ENCODE measurements at places on chromosomes 6 and 20.
A peak's percentile ranks its signal among the peaks of the same experiment; 100 is the strongest.

GRCh38 chr6:133314947-133315346, 73.8 kb downstream of the EYA4 start:
- DNase-seq = no peak

GRCh38 chr6:20866036-20866435, 331.8 kb downstream of the CDKAL1 start:
- DNase-seq = no peak

- no peak for DNase-seq
Measured at GRCh38 chr20:35737865-35738333, 4.2 kb downstream of the RBM39 start.

- no peak for DNase-seq
Measured at GRCh38 chr20:48586730-48587129, 241.1 kb downstream of the PREX1 start.

GRCh38 chr6:157867155-157867559, 44.1 kb downstream of the SNX9 start:
- DNase-seq = peak; percentile 27

DNA sequence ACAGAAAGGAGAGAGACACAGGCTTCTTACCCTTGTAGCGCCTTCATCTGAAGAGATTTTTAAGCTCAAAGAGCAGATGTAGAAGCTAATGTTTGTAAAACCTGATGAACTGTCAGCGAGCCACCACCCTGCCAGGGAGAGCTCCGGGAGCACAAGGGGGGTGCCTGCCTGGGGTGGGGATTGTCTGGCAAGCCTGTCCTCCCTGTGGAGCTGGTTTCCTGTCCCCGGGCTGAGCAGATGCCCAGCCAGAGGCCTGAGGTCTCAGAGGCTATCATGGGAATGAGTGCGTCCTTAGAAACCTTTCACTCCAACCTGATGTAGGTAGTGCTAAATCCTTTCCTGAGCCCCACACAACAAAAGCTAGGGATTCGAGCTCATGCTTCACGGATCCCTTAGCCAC, 41.9 kb upstream of the NR2E1 start:
- no peak for DNase-seq

DNA sequence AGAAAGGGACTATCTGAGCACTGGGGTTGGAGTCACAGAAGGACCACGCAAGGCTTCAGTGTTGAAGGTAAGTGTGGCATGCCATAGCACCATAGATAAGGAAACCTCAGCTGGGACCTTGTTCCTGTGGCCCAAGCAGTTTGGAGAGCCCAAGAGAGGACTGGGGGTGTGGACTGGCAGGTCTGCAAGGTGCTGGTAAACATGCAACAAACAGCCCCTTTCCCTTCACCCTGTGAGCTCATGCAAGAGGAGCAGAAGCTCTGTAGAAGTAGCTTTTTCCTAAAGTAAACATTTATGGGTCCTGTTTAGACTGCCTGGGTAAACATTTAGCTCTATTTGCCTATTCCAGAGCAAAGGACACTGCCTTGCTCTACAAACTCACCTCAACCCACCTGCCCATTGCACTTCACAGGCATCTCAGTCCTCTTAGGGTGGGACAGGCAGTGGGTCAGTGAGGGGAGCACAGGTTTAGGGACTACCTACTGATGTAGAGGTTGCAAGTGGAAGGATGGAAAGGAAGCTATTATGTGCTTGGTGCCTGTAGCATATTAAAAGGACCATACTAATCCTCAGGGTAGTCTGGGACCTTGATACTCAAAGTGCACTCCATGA, 12.0 kb downstream of the ZSCAN31 start:
- DNase-seq = no peak

GRCh38 chr6:111263837-111264236, 176.5 kb downstream of the SLC16A10 start:
- no peak for DNase-seq

- no peak for DNase-seq
Measured at GRCh38 chr6:144714021-144714712, 429.0 kb downstream of the UTRN start.

GRCh38 chr20:56974499-56975250, 291.8 kb downstream of the BMP7 start:
- DNase-seq = no peak
